ENCODE measurements at places on chromosomes 2 and 18.

GRCh38 chr2:36650031-36650829 lies 46.3 kb upstream of the VIT start:
- no peak for DNase-seq

- DNase-seq, result peak; percentile 27
Observed at GRCh38 chr2:26561918-26562810, 79.0 kb downstream of the CIB4 start.

DNA sequence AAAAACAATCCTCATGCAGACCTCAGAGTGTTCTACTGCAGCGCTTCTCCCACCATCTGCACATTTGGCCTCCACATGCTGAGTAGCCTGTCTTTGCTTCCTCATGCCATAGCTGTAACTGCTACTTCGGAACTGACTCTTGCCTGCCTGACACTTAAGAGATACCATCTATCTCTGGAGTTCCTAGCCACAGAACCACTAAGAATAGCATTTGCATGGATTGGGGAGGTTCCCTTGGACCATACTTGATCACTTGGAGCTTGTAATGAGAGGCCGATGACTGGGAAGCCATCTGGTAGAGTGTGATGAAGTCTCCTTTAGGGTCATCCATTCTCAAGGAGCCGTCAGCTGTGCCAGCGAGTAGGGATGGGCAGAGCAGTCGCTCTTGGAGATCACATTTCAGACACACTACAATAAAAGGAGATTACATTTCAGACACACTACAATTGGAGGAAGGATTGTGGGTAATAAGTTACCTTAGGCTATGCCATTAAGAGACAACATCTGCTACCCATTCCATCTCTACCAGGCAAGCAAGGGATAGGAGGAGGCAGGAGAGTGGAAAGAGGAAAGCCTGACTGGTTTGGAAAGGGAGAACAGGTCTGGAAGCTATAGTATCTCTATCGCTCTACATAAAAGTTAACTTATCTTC lies 21.8 kb downstream of the DOK1 start:
- no peak for DNase-seq

- DNase-seq, result no peak
Observed at GRCh38 chr2:70923378-70924015, 12.2 kb upstream of the ATP6V1B1 start.

GRCh38 chr2:59874971-59875755 lies 678.3 kb downstream of the BCL11A start:
- DNase-seq, result no peak

DNA sequence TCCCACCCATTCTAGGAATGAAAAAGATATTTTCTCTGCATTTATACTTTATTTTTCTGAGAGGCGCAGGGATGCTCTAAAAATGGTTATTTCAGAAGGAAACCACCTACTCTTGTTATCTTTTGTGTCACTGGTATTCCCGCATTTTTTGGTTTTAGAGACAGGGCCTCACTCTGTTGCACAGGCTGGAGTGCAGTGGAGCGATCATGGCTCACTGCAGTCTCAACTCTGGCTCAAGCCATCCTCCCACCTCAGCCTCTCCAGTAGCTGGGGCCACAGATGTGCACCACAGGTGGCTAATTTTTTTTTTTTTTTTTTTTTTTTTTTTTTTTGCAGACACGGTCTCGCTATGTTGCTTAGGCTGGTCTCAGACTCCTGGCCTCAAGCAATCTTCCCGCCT lies 135.9 kb downstream of the NCK2 start:
- no peak for DNase-seq

DNA sequence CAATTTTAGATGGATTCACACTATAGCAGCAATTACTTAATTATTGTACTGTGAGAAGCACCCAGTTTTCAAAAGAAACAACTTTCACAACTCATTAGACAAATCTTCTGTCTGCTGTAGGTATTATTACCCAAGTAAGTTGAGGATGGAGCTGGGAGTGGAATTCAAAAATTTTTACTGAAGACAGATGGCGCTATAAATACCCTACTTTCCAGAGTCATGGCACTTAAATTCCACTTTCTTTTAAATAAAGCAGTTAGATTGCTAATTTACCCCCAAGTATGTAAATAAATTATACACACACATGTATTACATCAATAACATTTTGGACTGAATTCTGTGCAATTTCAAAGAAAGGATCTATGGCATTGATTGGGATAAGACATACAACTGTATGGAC lies 166.8 kb downstream of the FTCDNL1 start:
- DNase-seq, result no peak

GRCh38 chr2:98985905-98986666 lies 50.1 kb upstream of the CRACDL start:
- no peak for DNase-seq

DNA sequence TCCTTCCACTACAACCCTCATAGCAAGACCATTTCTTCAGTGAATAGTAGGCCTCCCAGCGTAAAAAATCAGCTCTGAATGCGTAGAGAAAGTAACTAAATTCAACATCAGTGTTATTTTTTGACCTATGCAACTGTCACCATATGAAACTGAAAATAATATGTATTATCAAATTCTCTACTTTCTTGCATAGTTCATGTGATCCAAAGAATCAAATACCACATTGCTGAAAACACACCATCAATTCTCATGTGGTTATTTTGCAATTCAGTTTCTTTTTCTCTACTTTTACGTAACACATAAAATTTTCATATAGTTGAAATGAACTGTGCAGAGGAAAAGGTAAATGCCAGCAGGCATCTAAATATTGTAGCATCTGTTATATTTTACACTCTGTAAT lies 208.5 kb upstream of the SPOPL start:
- no peak for DNase-seq

DNA sequence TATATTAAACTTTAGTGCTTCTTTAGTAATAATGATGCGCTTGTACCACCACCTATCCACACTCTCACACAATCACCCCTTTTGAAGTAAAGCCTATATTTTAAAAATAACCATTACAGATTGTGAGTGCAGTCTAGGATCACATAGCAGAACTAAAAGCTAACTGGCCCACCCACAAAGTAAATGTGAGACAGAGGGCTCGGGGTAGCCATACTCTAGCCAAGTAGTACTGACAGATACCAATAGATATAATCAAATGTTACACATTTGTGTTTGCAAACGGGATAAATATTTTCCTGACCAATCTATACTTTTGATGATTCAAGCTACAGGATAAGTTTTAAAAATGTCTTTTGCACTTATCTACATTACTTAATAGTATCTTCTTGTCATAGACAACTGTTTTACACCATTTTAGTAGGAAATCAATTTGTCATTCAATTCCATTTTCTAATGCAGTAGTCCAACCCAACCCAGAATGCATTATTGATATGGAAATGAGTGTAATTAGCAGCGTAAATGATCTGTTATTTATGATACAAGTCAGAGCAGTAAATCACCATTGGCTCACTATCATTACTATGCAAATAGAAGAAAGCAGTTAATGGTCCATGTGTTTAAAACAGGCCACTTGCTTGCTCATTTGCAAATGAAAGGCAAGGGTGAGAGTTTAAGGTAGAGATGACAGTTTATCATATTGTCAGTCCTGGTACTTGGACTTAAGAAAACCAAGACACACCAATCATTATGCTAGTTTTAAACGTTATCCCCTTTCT lies 111.8 kb downstream of the ERBB4 start:
- DNase-seq, result no peak
